ENCODE measurements at places on chromosomes 12 and 14.
A peak's percentile ranks its signal among the peaks of the same experiment; 100 is the strongest.

DNA sequence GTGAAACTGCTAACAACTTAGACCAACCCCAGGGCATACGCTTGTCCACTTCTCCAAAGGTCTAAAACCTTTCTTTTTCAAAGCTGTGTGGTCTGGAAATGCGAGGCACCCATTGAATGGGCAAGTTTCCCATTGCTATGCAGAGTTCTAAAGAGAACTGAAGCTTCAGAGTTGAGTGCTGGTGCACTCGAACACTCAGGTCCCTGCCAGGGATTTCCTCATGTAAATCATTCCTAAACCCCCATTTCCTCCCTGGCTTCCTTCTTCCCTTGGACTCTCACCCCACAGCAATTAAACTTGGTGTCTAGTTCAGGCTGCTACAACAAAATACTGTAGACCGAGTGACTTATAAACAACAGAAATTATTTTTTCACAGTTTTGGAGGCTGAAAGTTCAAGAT, 2.2 kb upstream of the PXN start:
- DNase-seq, result no peak

- no peak for DNase-seq
These were observed 39.1 kb upstream of the NAP1L1 start for GRCh38 chr12:76123259-76124212.

- no peak for DNase-seq
These were observed 157.1 kb upstream of the GARIN2 start for GRCh38 chr14:67031920-67032774.

DNA sequence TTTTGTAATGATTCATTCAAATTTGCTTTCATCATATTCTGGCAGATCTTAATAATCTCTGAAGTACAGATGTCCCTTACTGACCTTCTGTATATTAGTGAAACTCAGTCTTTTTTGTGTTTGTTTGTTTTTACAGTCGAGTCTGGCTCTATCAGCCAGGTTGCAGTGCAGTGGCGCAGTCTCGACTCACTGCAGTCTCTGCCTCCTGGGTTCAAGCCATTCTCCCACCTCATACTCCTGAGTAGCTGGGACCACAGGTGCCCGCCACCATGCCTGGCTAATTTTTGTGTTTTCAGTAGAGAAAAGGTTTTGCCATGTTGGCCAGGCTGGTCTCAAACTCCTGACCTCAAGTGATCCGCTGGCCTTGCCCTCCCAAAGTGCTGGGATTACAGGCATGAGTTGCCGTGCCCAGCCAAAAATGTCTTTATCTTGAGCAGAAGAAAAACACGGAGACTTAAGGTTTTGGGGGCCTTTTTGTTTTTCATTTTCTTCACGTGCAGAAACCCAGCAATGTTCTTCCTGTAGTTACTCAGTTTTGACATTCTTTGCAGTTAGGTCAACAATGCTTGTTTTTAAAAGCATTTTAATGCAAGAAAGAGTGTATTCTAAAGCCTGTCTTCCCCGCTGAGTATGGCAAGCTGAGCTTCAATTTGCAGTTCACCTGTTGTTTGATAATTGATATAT, 79.5 kb downstream of the FAR2 start:
- DNase-seq, result no peak

GRCh38 chr12:126268222-126268621, 1203.0 kb downstream of the AACS start:
- DNase-seq, result no peak

- DNase-seq, result peak; percentile 32
These were observed 377.7 kb downstream of the NUAK1 start for GRCh38 chr12:105761075-105761474.
